ENCODE measurements at places on chromosomes 1 and 21.

DNA sequence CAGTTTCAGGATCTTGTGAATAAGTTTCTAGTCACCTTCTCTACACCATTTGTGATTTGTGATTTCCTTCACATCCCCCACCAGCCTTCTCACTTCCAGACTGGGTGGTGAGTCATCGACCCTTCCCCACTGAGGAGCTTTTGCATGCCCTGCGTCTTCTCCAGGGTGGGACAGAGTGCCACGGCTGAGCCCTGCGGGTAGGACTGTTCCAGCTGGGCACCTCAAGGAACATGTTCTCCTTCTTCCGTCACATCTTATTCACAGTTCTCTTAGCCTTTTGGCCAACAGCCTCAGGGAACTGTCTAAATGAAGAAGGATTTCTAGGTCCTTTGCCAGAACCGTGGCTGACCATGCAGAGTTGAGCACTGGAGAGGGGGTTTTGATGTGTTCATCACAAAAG lies 116.5 kb downstream of the TMEM53 start:
- no peak for DNase-seq

GRCh38 chr1:2466958-2467554 lies 9.0 kb upstream of the PLCH2 start:
- peak; percentile 13 for DNase-seq

DNA sequence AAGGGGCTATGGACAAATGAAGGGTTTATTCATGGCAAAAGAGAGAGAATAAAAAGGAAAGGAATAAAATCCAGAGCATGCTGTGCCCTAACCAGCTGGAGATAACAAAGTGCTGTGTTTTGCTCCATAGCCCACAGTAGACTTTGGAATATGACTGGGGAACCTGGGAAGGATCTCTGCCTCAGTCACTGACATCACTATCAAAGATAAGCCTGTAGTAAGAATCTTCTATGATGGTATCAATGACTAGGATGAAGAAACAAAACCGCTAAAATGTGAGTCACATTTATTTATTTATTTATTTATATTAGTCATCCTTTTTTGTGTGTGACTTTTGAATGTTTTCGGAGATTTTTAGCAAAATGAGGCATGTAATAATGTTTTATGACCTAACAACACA lies 56.3 kb downstream of the NVL start:
- no peak for DNase-seq

DNA sequence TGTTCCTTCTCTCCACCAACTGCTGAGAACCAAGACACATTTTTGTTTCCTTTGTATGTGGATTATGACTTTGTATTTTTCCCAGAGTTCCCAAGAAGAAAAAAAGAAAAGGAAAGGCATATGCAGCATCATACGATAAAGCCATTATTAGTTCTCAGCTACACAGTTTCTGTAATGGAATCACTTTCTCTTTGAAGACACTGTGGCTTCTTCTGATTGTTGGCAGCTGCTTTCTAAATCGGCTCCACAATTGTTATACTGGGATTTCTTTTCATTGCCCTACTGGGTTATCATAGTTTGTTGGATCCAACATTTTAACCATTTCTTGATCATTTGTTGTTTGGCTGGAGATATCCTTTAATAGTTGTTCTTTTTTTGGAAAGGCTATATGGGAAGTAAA lies 89.5 kb upstream of the HIVEP3 start:
- DNase-seq, result no peak

DNA sequence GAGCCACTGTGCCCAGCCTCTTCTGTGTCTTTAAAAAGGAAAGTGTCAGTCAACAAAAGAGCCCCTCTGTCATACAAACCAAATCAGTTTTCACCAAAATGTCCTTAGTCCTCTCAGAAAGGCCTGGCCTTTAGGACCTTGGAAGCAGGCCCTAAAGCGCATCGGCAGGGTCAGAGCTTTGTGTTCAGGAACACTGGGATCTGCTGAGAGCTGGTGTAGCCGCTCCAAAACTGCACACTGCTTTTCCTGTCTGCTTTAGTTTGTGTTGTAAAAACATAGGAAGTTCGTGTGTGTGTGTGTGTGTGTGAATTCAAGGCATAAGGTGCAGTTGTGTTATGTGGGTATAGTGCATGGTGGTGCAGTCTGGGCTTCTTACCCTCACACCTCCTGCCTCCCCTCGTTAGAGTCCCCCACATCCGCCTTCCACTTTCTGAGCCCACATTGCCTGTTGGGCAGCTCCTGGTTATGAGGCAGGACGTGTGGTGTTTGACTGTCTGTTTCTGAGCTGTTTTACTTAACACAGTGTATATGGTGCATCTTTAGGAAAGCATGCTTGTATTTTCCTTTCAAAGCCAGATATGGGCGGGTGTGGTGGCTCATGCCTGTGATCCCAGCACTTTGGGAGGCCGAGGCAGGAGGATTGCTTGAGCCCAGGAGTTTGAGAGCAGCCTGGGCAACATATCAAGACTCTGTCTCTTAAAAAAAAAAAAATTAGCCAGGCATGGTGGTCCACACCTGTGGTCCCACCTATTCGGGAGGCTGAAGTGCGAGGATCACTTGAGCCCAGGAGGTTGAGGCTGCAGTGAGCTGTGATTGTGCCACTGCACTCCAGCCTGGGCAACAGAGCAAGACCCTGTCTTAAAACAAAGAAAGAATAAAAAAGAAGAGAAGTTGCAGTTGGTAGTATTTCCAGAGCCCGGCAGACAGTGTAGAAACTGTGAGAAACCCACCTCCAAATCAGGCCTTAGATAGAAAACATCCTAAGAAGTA lies 12.4 kb downstream of the IBA57 start:
- no peak for DNase-seq

GRCh38 chr1:69376408-69376807 lies 191.3 kb upstream of the LRRC7 start:
- no peak for DNase-seq

Measured in hematopoietic multipotent progenitor cell treated with erythropoietin and hydrocortisone succinate and interleukin-3 and kit ligand, for 15 days (in vitro differentiated cells).